ENCODE measurements at places on chromosomes 5 and 9.

- no peak for DNase-seq
Observed at GRCh38 chr5:395156-395920, 47.6 kb upstream of the EXOC3 start.

- peak; percentile 65 for DNase-seq
Observed at GRCh38 chr5:113170707-113171106, 194.1 kb downstream of the DCP2 start.

- no peak for DNase-seq
Observed at GRCh38 chr5:9497347-9497746, 48.5 kb downstream of the SEMA5A start.

- no peak for DNase-seq
Observed at GRCh38 chr9:110188991-110189390, 19.0 kb downstream of the C9orf152 start.

DNA sequence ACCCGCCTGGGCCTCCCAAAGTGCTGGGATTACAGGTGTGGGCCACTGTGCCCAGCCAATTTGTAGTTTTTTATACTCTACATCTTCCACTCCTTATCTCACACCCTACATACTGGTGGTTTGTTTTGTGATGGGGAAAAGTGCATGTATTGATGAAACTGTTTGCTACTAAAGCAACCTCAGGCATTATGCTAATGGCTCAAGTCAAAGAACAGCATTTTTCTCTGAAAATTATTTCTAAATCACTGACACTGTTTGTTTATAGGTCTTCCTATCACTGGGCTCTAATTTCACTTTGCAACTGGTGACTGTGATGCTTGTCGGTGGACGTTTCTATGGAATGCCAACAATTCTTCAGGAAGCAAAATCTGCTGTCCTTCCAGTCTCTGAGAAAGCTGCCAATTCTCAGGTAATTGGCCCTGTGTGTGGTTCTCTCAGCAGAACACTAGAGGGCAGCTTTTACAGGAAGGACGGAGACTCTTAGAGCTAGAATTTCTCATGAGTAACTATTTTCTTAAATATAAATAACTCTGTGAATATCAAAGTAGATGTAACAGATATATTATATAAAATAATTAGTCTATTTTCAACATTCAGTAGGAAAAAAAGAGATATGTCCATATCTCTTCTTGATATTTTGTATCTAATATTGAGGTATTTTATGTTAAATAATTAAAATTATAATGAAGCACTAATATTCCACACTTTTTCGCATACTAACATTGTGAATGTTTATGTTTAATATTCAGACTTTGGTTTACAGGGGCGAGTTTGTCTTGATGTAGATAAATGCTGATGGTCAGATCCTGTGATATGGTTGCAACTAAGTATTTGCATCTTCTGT lies 244.1 kb downstream of the ADGRV1 start:
- DNase-seq, result no peak

DNA sequence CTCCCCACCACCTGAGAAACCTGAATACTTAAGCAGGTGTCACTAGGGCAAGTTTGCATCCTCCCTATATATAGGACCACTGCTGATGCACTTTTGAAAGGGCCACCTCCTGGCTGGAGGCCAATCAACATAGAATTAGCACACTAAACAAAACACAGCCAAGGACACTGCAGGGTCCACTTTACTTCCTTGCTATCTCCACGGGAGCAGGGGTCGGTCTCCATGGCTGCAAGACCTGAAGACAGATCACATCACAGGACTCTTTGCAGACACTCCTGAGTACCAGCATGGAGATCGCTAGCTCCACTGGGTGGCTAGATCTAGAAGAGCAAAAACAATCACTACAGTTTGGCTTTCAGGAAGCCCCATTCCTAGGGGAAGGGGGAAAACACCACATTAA lies 72.3 kb downstream of the C9orf153 start:
- no peak for DNase-seq

DNA sequence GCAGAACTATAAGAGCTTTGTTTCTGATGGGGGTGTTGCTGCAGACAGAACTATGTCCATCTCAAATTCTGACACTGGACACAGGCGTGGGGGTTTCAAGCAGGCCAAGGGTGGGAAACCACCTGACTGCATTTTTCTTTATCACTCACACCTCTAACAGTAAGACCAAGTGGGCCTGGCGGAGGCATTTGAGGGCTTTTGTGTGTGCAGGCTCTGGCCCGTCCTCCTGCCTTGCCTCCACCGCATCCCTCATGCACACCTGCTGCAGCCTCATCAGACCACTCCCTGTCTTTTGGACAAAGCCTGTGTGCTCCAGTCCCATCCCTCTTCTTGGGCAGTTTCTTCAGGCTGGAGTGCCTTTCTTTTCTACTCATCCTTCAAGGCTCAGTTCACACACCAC lies 7.9 kb downstream of the OR13J1 start:
- DNase-seq, result no peak

DNA sequence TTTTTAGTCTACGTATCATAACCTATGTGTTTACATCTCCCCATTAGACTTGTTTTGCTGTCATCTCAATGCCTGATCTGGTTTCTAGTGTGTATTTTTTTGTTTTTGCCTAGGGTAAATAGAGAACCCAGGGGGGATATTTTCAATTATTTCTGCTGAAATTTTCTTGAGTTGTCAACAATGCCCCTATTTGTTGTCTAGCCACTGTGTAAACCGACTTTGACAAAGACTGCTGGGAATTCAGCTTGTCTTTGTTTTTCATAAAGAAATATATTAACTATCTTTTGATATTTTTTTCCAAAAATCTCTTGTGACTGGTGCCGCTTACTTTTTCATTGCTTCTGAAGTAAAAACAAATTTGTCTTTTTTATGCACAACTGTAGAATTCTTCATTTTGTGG lies 28.1 kb downstream of the MACIR start:
- no peak for DNase-seq

GRCh38 chr5:89871906-89872305 lies 537.6 kb downstream of the CETN3 start:
- DNase-seq, result no peak
